ENCODE measurements at places on chromosomes 2 and 18. TPM values are rescaled to one million over a fixed set of nuclear protein-coding genes. Genes with fewer than 3 reads are reported as not detected.

LTBP1 gene
- total RNA-seq: 584 TPM

DNA sequence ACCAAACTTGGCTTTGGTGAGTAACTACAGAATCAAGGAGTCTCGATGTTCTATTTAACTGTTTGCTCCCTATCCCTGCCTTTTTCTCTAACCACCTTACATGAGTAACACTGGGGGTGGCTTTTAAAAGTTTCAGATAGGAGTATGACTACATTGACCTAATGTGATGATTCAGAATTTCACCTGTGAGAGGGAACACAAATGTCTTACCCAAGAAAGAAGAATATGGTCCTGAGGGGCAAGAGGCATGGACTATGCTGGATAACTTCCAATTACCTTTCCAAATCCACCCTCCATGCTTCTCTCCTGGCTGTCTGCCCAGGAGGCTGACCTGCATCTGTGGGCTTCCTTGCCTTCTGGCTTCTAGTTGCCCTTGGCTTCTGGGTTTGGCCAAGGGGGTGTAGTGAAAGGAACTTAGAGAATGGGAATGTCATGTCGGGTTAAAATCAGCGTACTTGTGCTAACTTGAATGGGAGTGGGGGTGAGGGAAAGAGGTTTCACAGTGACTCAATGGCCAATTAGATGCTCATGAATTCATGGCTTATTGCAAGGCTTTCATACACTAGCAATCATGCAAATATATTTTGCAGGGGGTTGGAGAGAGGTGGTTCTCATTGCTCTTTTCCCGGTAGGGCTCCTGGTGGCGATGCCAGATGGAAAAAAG is 5.3 kb upstream of the IL36G start:
- DNase-seq: no peak

DNA sequence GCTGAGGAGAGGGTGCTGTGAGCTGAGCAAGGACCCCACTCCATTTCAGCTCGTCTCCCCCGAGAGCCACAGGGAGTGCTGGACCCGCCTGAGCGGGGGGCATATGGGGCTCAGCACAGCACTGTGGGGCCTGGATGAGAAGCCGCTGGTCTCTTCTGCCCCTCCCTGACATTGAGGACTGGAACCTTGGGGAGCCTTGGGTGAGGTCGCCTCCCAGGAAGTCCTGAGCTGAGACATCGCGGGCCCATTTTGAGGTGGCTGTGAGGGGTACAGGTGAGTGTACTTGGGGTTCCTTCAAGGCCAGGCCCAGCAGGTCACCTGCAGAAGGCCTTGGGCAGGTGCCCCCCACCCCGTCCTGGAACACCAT is 3.1 kb upstream of the AQP12A start:
- no peak for DNase-seq

- DNase-seq: no peak
Measured at GRCh38 chr2:212695426-212695825, 156.8 kb upstream of the ERBB4 start.

- no peak for DNase-seq
Measured at GRCh38 chr2:42369532-42370229, 8.7 kb upstream of the COX7A2L start.

GRCh38 chr2:99484205-99484604 is 5.6 kb downstream of the REV1 start:
- no peak for DNase-seq

- DNase-seq: no peak
Measured at GRCh38 chr2:43270930-43271615, 44.7 kb upstream of the ZFP36L2 start.

DNA sequence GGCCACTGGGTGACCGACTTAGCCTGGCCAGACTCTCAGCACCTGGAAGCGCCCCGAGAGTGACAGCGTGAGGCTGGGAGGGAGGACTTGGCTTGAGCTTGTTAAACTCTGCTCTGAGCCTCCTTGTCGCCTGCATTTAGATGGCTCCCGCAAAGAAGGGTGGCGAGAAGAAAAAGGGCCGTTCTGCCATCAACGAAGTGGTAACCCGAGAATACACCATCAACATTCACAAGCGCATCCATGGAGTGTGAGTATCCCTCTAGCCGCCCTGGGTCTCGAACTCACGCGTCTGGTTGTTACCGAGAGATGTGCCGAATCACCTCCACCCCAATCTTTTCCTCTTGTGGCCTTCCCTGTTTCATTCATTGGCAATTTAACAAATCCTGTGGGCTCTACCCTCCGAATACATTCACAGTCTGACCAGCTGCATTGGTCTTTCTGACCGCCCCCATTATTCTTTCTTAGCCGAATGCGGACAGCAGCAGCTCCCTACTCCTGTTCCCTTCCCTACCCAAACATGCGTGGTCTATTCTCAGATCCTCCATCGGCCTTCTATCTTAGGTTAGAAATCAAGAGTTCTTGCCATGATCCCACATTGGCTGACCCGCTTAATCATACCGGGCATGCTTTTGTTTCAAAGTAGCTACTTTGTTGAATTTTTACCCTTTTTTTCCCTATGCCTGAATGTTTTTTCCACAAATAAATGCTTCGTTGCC is 631 bp downstream of the RPL31 start:
- DNase-seq: no peak

DNA sequence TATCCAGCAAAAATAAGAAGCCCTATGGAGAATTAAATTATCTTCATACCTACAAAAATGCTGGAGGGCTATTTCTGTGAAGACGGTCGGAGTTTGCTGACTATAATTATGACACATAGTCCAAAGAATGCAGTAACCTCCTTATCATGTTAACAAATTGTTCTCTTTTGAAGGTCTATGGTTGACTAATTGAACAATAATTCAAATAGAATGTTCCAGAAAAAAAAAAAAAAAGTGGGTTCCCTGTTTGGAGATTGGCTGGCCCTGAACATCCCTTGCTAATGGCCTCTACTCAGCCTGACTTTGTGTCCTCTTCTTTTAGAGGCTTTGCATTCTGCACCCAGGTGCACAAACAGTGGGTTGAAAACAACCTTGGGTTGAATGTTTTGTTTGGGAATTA is 82.8 kb upstream of the CCBE1 start:
- no peak for DNase-seq

DNA sequence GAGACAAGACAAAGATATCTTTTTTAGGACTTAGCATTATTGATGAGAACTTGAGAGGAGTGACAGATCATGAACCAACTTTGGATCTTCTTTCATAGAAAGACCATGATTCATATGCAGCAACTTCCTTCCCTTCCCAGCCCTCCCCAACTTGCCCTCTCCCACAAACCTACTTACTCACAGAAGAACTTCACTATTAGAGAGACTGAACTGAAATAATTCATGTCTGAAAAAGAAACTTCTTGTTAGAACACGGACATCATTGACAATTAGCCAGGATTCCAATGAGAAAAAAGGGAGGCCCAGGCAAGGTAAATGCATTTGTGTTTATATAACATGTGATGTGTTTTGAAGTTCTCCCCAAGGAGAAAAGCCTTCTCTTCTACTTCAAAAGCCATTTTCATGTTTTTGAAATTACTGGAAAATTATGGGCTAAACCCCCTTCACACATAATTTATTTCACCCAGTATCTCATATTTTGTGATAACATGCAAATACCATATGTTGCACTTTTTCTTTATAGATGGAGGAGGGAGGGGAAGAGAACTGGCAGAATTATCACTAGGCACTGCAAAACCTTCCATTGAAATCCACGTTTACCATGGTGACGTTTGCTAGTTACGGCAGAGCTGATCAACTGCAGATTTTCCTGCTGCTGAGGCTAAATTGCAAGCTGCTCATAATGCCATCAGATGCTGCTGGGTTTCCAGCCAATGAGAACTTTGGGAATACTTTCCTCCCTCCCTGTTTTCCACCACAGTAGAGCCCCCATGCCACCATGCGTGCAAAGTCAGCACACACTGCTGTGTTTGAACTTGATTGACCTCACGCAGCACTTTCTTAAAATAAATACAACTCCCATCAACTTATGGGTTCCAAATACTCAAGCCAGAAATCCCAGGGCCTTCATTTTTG is 294.7 kb downstream of the MEIS1 start:
- DNase-seq: no peak

GRCh38 chr2:160538559-160539355 is 45.1 kb upstream of the RBMS1 start:
- no peak for DNase-seq

HOXD3 gene
- 3.9 TPM for total RNA-seq

NEUROD1 gene
- total RNA-seq: not detected

- no peak for DNase-seq
Measured at GRCh38 chr2:204654669-204655068, 109.4 kb downstream of the PARD3B start.

RTP5 gene
- not detected for total RNA-seq
